ENCODE measurements at places on chromosomes 7 and 10.

GRCh38 chr7:34575006-34575405, 83.0 kb upstream of the NPSR1 start:
- DNase-seq: no peak

DNA sequence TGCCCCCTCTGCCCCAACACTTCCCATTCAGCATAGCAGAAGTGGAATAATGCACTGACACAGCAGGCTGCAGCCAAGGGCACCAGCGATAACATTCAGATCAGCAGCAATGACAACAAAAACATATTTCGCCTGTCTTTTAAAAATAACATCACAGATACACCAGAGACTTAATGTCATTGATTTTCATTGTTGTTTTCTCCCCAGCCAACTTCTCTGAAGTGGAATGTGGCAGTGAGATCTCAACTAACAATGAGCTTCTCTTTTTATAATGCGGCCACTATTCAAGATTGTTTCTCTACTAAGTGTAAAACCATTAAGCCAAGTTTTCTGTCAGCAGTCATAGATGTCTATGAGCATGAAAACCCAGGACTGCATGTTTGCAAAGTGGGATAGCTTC, 158.2 kb upstream of the TMEM229A start:
- no peak for DNase-seq

DNA sequence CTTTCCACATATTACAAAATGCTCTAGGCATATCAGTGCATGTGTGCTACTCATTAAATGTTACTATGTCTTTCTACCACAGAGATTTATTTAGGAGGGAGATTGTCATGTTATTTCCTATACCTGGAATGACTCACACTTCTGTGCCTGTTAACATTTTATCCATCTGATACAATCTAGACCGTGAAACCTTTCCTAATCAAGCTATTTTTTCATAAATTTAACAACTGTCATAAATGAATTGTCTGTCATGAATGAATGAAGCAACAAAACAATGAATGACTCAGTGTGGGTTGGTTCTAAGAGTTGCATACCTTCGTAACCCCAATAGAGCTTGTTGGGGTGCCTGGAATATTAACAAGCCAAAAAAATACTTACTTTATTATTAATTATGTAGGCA, 554.3 kb downstream of the GRM8 start:
- no peak for DNase-seq

DNA sequence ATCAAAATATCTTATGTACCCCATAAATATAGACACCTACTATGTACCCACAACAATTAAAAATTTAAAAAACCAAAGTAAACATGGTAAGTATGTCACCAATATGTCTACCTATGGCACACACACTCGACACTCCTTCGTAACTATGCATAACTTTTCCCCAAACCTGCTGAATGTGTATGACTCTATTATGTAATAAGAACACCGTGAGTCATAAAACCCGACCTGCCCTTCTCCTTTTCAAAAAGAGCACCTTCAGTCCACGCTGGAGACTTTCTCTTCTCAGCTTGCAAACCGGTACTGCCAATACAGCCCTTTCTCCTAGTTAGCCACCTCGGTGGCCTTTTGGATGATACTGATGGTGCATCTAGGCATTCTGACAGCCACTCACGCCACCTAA, 186.3 kb downstream of the PRPF18 start:
- no peak for DNase-seq

DNA sequence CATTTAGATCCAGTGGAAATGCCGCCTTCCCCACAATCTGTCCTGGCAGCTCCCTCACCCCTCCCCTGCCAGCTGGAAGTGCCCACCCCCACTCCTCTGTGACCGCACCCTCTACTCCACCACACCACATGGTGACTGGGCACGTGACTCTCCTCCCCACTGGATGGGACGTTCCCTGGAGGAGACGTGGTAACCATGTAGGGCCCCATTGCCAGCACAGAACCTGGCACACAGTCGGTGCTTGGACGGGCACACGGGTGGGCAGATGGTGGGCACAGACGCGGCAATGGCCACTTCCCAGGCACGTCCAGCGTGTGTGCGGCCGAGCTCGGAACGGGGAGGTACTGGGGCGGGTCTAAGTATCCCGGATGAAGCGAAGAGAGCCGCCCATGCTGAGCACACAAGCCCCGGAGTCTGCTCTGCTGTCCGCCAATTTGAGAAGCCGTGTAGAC, 245.6 kb downstream of the MAD1L1 start:
- no peak for DNase-seq

GRCh38 chr10:65294329-65294728, 1631.5 kb upstream of the LRRTM3 start:
- DNase-seq: no peak

DNA sequence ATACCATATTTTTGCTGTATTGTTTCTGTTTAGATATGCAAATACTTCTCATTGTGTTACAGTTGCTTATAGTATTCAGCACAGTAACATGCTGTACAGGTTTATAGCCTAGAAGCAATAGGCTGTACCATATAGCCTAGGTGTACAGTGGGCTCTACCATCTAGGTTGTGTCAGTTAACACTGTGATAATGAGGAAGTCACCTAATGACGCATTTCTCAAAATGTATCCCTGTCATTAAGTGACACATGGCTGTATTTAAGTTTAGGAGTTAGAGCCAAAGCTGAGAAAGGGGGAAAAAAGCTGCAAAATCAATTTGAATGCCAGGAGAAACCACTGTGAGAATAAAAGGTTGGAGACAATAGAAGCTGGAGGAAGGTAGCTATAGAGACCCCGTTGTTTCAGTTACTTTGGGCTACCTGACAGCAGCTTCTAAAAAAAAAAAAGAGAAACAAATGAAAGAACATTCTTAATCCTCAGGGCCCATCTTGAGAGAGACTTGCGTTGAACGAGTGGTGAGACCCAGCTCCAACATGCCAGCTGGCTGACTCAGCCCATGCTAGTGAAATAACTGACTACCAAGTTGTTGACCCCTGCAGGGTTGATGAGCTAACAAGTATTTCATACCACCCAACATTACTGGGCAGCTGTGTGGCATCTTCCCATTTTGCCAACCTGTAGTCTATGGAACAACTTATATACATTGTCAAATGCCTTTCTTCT, 8.7 kb downstream of the STARD3NL start:
- DNase-seq: no peak
